ENCODE measurements at places on chromosomes 3 and 15.

GRCh38 chr3:137259701-137260100, 301.9 kb downstream of the IL20RB start:
- no peak for DNase-seq

- DNase-seq, result no peak
Measured at GRCh38 chr15:60939389-60939788, 289.7 kb downstream of the RORA start.

DNA sequence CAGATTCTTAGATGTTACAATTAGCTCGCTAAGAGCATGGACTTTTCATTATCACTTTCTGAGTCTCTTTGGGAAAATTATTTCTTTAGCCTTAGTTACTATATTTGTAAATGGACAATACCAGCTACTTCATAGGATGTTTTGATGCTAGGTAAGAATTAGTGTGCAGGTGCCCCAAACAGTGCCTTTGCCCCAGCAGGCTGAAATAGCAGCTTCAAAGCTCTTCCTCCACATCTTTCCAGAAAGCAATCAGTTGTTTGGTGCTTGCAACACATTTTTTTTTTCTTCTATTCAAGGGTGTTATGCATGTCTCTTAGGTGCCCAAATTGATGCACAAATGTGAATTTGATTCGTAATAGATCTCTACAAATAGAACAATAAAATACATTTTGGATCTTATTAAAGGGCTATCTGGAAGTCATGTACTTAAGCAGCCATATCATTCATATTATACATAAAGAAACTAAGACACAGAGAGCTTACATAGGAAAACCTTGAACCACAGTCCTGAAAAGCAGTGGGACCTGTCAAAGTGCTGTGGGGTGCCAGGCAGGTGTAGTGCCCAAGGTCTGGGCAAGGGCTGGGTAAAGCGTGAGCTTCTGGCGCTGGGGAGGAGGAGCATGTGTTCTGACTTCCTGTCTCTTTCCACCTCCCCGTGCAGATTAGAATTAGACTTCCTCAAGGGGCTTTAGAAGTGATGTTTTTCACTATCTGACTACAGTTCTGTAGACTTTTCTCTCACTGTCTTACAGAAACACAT, 62.9 kb downstream of the FNDC3B start:
- no peak for DNase-seq

- no peak for DNase-seq
Measured at GRCh38 chr15:78104119-78104479, 11.7 kb downstream of the SH2D7 start.

GRCh38 chr3:51378065-51378464, 7.0 kb upstream of the MANF start:
- DNase-seq, result no peak

GRCh38 chr3:34155108-34155507, 356.7 kb downstream of the PDCD6IP start:
- no peak for DNase-seq

GRCh38 chr15:34729056-34729455, 25.7 kb downstream of the GJD2 start:
- no peak for DNase-seq

GRCh38 chr3:135641761-135642160, 323.8 kb upstream of the PPP2R3A start:
- no peak for DNase-seq

DNA sequence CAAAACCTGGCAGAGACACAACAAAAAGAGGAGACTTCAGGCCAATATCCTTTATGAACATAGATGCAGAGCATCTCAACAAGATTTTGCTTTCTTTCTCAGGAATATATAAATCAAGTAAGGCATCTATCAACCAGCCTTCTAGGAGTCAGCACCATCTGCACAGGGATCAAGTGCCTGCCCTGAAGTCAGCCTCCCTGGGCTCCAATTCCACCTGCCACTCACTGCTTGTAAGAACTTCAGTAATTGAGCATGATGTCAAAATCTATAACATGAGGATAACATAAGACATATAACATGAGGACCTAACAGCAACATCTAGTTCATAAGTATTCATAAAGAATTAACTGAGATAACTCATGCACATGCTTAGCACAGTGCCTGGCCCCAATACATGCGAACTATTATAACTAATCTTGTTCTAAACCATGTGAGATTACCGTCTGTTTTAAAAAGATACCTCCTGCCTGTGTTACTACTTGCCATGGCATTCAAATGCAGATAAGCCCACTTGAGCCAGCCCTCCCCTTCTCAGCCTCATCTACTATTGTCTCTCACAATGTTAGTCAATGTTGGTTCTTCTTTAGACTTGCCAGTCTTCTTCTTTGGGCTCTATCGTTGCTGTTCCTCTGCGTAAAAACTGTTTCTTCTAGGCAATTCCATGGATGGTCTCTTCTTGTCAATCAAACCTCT, 91.6 kb downstream of the PLD1 start:
- DNase-seq, result no peak

GRCh38 chr3:32595323-32595722, 24.7 kb upstream of the DYNC1LI1 start:
- no peak for DNase-seq

DNA sequence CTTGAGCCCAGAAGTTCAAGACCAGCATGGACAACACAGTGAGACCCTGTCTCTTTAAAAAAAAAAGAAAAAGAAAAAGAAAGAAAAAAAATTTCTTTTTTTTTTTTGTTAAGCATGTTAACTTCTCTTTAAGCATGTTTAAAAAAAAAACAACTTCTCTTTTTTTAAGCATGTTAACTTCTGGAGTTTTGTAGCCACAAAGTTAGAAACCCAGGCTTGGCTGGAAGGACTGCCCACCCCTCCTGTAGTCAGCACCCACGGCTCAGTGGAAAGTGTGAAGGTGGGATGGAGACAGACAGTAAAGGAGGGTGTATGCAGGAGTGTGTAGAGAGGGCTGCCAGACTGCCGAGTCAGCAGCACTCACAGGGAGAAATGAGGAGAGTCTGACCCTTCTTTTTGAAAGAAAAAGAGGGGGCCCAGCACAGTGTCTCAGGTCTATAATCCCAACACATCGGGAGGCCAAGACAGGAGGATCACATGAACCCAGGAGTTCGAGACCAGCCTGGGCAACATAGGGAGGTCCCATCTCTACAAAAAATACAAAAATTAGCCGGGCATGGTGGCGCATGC, 33.2 kb downstream of the GOLGA8S start:
- no peak for DNase-seq

GRCh38 chr15:89399238-89400115, 64.9 kb upstream of the POLG start:
- DNase-seq, result no peak

- no peak for DNase-seq
Measured at GRCh38 chr15:95142531-95142930, 911.2 kb downstream of the MCTP2 start.

DNA sequence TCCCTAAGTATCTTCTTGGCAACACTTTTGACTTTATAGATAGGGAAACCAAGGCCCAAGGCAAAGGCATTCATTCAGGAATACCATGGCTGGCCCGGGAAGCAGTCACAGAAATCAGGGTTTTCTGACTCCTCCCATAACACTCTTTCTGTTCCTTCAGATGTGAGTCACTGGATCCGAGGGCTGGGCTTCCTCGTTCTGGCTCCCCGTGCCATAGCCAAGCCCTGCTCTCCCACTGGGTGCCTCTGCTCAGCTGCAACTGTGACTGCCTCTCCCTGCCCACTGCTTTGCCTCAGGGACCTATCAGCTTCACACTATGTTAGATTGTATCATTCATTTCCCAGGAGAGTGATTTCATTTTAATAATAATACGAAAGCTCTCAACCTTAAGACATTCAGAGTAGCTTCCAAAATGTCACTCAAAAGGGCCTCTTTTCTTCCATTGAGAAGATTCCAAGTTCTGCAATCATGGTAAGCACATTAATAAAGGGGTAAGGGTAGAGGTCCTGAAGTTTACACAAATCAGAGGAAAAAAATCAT, 50.2 kb downstream of the GABRB3 start:
- no peak for DNase-seq

DNA sequence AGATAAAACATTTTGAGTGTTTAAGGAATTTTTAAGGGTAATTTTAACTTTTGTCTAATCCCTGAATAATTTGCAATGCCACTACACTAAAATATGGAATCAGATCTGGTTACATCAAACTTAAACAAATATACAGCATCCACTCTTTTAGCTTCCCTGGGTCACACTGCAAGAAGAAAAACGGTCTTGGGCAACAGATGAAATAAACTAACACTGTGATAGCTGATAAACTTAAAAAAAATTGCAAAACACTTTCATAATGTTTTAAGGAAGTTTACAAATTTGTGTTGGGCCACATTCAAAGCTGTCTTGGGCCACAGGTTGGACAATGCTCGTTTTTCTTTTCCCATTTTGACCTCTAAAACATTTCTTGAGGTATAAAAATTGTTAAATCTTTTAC, 34.3 kb downstream of the CCDC66 start:
- DNase-seq, result no peak

GRCh38 chr3:39101022-39101689, 6.3 kb downstream of the GORASP1 start:
- no peak for DNase-seq

GRCh38 chr3:21913791-21914190, 162.8 kb upstream of the ZNF385D start:
- DNase-seq, result no peak

DNA sequence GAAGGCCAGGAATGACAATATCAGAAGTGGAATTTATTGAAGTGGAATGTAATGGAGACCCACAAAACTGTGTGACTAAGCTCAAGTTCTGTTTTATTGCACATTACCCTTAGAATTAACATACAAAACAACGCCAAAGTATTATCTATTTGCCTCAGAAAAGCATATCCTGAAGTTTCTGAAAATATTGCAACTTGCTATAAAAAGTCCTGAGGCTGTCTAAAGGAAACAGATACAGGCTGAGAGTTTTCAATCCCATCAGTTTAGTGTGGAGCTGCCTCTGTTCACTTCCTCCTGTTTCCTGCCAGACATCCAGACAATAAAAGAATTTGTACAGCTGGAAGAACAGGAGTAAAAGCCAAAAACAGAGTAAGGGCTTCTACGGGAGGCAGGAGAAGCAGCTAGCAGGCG, 108.8 kb downstream of the FBN1 start:
- DNase-seq, result no peak
